T-helper 2 cell (primary cell): ENCODE measurements at places on chromosomes 7 and 10.
A peak's percentile ranks its signal among the peaks of the same experiment; 100 is the strongest.

DNA sequence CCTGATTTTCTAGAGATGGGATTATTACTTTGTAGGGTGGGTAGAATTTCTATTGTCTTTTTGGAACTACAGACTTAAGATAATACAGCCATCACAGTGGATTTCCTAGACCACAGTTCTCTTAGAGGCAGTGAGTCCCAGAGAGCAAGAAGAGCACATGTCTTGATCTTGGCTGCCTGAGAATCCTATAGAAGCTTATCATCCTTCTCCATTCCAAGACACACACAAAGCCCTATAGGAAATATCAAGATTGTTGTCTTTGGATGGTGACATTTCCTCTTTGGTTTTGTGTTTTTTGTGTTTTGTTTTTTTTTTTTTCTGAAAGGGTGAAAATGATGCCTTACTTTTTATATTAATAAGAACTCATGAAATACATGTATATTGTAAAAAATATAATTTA lies 143.1 kb downstream of the AHR start:
- DNase-seq = no peak

GRCh38 chr7:43824963-43825362 lies 44.4 kb downstream of the MRPS24 start:
- DNase-seq = no peak

GRCh38 chr10:97882142-97883091 lies 32.8 kb downstream of the GOLGA7B start:
- DNase-seq = no peak

GRCh38 chr10:42874713-42875387 lies 92.3 kb downstream of the BMS1 start:
- no peak for DNase-seq

DNA sequence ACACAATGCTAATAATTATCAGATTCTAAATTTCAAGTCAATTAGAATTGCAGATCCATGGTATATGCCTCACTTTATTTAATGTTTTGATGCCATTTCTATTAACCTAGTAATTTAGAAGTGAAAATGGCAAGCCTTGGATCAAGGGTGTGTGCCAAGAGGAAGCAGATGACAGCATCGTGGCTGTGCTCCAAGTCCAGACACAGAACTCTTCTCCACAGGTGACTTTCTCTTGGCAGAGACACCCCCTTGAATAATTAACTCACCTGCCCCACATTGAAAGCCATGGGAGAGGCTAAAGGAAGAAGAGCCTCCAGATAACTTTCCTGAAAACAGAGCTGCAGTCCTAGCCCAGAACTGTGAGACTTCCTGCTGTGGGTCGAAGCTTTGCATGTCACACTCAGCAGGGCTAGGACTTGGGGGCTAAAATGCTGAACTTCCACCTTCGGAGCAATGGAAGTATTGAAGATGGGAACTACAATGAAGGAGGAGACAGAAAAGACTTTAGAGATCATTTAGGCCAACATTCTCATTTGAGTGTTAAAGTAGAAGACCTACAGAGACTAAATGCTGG lies 996 bp upstream of the C10orf90 start:
- DNase-seq = no peak

DNA sequence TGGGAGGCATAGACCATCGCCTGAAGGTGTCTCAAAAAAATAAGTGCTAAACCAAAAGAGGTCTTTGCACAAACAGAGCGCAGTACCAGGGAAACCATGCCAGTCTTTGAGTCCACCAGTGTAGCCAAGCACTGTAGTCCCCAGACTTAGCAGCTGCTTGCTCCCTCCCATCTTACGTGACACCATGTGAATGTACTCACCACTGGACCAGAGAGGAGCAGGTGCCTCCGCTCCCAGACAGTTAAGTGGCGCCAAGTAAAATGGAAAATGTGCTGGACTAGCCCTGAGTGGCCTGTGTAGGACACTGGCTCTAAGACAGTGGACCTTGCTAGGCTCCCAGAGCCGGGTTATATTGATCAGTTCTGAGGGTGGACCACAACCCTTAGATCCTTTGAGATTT lies 47.7 kb upstream of the PLEKHA1 start:
- DNase-seq = no peak

DNA sequence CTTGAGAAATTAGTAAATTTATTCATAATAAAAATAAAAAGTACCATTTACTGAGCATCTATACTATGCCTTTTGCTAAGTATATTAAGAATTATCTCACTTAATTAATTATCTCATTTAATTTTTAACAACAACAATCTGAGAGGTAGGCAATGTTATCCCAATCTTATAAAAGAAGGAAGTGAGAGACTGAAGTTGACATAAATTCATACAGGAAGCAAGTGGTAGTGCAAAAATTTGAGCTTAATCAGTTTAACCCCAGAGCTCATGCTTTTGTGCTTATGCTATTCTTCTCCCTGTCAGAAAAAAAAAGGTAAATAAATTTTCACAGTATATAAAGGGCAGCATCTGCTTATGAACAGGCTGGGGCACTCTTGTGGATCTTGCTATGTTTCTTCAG lies 2.7 kb upstream of the LIPF start:
- DNase-seq = no peak

DNA sequence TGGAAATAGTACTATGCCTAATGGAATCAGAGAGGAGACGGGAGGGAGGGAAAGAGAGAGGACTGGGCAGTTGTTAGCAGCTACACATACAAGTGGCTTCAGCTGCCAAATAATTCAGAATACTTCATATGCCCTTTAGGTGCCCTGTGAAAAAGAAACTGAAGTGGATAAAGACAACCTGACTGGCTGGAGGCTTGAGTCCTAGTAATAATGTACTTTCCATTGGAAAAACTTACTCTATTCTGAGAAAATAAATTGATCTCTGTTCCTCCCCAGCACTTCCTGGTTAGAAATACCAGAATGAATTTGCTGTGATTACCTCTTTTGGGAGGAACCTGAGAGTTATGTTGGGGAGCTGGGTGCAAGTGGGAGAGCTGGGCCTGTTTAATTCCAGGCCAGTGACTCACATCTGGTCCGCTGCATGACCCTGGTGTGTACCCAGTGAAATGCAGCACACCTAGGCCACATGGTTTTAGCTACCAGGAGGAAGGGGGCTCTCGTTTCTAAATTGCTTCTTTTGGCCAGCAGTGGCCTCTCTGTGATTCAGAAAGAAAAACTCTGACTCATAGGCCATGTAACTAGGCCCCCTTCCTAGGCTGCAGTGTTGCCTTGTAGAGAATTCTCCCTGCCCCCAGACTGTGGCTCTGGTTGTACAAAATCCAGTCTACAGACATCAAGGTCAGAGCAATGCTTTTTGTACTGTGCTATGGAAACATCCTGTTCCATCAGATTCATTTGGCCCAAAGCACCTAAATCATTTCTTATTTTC lies 6.5 kb downstream of the AGFG2 start:
- DNase-seq = peak; percentile 33

DNA sequence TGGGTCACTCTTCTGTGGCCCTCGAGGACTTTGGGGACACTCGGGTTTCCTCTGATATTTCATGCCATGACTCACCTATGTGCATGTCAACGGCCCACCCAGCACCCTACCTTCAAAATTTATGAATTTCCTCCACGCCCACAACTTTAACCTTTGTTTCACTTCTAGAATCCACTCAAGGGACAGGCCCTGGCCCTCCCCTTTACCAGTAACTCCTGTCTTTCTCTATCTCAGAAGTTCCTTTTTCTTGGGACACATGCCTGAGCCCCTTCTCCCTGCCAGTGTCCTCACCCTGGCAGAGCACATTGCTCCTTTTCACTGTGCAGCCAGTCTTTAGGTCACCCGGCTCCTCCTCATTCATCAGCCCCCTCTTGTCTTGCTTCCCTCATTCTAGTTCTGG lies 282.5 kb upstream of the KLF6 start:
- no peak for DNase-seq

DNA sequence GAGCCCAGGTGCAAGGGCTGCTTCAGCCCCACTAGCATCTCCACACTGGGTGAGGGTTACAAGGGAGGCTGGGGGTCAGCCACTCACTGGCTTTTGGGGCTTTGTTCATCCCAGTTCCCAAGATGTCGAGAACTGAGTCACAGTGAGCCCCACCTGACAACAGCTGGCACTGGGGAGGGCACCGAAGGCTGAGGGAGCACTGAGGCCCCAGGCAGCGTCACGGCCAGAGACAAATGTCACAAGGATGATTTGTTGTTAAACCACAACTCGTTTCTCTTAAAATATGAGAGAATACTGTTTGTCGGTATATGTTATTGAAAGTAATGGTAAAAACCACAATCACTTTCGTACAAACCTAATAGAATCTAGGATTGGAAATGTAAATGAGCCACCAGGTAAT lies 219.9 kb downstream of the CELF2 start:
- peak; percentile 41 for DNase-seq

DNA sequence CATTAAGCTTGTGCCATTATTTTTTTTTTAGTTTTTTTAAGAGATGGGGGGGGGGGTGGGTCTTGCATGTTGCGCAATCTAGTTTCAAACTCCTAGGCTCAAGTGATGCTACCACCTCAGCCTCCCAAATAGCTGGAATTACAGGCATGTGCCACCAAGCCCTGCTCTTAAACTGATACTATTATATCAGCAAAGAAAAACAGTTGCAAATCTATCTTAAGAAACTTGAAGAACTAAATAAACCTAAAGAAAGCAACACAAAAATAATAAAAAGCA lies 47.5 kb downstream of the BRAF start:
- DNase-seq = no peak

GRCh38 chr7:84232646-84233045 lies 38.1 kb upstream of the SEMA3A start:
- DNase-seq = no peak

GRCh38 chr10:84156768-84157167 lies 16.8 kb upstream of the GPR15LG start:
- DNase-seq = peak; percentile 49

DNA sequence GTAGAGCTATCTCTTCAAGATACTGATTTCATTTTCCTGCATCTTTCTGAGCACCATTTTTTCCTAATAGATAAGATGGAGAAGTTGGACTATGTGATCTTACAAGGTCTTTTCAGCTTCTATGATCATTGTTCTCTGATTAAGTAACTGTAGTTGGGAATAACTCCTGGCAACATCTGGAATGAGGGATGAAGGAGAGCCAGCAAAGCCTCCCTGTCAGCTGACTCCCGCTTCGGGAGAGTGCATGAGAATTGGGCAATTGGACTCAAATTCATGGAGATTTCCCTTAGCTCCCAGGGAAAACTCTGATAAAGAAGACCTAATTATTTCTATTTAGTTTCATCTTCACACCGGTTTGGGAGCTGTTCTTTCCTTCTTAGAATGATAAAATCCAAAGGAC lies 146.1 kb downstream of the CCDC71L start:
- no peak for DNase-seq

- no peak for DNase-seq
Measured at GRCh38 chr10:86747796-86748581, 8.4 kb upstream of the BMPR1A start.

DNA sequence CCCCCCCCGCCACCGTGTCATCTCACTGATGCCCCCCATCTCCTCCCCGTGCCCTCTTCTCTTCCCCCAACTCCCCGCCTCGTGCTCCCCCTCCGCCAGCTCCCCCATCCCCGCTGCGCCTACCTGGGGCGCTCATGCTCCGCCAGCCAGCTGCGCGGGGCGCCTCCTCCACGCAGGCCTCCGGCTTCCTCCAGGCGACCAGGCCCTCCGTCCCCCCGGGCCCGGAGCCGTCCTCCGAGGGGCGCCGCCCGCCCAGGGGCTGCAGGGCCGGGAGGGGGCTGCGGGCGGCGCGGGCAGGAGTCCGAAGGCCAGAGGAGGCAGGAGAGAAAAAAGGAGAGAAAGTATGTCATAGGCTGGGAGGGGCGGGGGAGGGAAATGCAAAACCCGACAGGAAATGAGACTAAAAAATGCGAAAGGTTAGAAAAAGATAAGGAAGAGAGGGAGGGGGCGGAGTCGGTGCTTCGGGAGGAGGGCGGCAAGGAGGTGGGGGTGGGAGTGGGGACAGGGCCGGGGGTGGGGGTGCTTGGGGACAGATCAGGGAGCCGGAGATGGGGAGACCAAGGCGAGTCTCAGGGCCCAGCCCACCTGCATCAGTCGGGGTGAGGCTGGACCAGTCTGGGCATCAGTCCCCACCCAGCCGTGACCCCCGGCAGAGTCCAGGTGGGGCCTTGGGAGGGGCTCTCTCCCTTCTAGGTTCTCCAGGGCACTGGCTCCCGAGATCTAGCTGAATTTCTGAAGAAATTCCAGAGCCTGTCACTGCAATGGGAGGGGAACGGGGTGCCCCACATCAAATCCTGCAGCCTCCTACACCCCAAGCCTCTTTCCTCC lies at the start of gene CARD11:
Gene CARD11, minus strand, starts transcription at position 324 of the 828 bp plus-strand sequence. CDS start 85,361 bp downstream, outside the sequence.
- peak; percentile 25 for DNase-seq

DNA sequence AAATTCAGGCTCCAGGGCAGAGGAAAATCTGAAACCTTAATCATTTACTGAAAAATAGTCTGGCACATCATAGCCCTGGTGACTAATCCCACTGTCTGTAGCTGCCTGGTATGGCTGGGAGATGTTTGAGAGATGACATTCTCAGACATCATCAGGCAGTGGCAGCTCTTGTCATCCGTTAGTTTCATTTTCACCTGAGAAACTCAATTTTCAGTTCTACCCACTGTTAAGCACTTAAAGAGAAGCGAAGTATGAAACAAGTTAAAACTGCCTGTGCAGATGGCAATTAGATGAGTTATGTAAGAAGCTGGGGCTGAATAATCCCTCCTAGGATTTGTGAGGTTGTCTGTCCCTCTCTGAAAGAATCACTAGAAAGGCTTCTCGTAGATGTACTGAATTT lies 150.2 kb downstream of the NSUN6 start:
- no peak for DNase-seq

DNA sequence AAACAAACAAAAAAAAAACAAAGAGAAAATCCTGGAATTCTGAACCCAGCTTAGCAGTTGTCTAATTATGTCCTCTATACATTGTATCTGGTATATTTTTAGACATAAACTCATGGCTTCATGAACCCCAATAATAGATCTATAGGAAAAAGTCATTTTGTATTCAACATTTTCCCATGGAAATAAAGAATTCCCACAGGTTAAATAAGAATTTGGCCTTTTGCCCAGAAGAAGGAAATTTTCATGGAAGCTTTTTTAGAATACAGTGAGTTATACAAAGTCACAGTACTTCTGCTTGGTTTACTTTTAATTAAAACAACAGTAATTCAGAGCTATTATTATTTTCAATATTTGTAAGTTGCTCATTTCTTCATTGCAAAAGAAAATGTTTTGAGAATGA lies 2.1 kb upstream of the PRKG1 start:
- DNase-seq = no peak

GRCh38 chr10:61385231-61386001 lies 67.8 kb downstream of the TMEM26 start:
- DNase-seq = no peak

DNA sequence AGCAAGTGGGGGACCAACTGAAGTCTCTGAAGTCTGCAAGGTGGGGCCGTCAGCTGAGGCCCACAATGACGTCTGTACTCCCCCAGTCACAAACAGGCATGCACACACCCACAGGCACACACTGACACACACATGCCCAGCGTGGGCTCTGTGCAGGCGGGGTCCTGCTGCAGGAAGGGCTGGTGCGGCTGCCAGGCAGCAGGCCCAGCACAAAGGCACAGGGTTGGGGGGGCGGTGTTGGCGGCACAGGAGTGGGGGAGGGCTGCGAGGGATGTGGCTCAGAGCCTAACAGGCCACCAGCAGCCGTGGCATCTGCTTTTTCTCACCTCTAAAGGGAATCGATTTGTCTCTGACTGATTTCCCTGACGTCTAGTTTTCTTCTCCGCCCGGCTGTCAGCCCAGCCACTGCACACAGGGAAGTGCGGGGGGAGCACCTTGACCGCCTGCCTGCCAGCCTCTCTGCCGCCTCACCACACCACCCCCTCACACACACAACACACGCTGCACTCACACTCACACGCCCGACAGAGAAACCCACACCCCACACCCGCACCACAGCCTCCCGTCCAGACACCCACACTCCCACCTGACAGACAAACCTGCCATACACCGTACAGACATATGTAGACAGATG lies 43.5 kb upstream of the ZMIZ1 start:
- no peak for DNase-seq

GRCh38 chr10:124529661-124530214 lies 68.1 kb downstream of the LHPP start:
- no peak for DNase-seq
